ENCODE measurements at places on chromosomes 2 and 18. TPM values are rescaled to one million over a fixed set of nuclear protein-coding genes. Genes with fewer than 3 reads are reported as not detected.

DNA sequence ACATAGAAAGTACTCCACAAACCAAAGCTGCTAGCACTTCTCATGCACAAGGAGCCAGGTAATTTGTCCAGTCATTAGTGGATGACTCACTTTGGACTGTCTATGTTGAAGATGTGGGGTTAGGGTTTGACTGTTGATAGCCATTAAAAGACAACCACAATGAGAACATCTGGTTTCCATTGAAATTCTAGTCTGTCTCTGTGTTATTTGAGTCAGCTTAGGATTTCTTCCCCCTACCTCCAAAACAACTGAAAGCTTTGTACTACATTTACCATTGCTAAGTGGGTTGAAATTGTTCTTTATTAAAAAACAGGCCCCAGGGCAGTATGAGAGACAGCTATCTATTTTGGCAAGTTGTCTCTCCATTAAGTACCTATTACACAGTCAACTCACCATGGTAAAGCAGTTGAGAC, 50.2 kb upstream of the ANKRD44 start:
- DNase-seq = no peak
- H3K4me3 ChIP-seq = no peak overlapping the region
- H3K27ac ChIP-seq = no peak overlapping the region
- no peaks in the 10 kb centered on the region for H3K4me1 ChIP-seq
- H3K36me3 ChIP-seq = no peaks in the 10 kb centered on the region

DNA sequence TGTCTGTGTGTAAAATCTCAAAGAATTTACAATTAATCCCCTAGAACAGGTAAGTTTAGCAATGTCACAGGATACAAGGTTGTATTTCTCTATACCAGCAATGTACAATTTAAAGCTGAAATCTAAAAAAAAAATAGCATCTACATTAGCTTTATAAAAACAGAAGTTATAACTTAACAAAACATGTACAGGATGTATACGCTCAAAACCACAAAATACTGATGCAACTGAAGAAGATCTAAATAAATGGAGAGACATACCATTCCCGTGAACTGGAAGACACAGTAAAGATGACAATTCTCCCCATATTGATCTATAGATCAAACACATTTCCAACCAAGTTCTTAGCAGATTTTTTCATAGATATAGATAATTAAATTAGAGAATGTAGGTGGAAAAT, 17.5 kb upstream of the RANBP2 start:
- H3K4me1 ChIP-seq = no peaks in the 10 kb centered on the region
- no peak for DNase-seq

DNA sequence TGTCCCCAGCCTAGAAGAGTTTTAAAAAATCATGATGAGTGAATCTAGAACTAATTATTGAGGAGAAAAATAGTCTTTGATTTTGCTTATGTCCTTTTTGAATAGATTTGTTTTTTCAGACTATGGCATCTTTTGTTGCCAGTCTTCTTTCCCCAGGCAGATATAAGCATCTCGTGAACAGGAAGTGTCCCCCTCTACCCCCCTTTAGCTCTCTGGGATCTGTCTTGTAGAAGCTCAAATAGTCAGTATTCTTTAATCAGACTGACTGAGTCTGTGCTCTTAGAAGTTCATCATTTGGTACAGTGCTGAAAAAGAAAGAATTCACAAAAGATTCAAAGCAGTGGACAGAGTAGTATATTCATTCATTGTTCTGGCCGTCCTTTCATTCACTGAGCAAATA, 10.4 kb downstream of the PRKCE start:
- no peak for DNase-seq
- H3K27ac ChIP-seq = no peak overlapping the region
- H3K4me1 ChIP-seq = peaks cover 6% of the 10 kb centered on the region

DNA sequence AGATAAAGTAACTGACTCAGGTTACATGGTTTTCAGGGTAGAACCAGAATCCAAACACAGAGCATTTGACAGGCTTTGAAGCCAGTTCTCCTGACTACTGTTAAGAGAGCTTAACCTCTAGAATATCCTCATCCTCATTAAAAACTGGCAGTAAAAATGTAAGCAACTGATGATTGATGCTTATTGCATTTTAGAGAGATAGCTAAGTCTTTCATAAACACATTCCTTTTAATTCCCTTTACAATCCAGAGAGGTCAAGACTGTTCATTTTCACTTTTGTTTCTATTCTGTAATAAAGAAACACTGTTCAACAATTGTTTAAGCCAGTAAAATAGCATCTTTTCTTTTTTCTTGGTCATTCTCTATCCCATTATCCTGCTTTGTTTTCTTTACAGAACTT, 53.9 kb upstream of the RAB27B start:
- no peak overlapping the region for H3K27ac ChIP-seq
- H3K36me3 ChIP-seq = no peaks in the 10 kb centered on the region
- no peaks in the 10 kb centered on the region for H3K4me1 ChIP-seq
- no peak for DNase-seq

DNA sequence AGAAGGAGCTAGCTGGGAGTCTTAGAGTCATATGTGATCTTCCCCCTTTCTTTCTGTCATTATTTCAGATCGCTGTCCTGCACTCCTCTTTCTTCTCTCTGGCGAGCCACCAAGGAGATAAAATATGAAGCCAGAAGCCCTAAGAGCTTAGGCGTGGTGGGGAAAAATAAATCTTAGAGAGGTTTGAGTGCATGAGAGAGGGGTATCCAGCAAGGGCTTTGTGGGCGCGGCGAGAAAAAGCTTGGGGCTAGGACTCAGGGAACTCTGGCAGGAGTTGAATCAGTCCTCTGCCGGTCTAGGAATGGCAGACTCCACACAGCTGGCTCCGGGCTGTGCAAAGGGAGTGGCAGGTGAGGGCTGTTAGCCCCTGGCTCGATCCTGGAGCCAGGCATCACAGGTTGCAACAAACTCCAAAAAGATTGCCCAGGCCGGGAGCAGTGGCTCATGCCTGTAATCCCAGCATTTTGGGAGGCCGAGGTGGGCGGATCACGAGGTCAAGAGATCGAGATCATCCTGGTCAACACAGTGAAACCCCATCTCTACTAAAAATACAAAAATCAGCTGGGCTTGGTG, 20.1 kb upstream of the IGFBP5 start:
- H3K27me3 ChIP-seq = peaks cover 2% of the 10 kb centered on the region
- no peak overlapping the region for H3K27ac ChIP-seq
- no peak overlapping the region for H3K4me3 ChIP-seq

The TXNL1 gene
- total RNA-seq = 69.4 TPM

The NPHP1 gene
- 0.23 TPM for total RNA-seq

DNA sequence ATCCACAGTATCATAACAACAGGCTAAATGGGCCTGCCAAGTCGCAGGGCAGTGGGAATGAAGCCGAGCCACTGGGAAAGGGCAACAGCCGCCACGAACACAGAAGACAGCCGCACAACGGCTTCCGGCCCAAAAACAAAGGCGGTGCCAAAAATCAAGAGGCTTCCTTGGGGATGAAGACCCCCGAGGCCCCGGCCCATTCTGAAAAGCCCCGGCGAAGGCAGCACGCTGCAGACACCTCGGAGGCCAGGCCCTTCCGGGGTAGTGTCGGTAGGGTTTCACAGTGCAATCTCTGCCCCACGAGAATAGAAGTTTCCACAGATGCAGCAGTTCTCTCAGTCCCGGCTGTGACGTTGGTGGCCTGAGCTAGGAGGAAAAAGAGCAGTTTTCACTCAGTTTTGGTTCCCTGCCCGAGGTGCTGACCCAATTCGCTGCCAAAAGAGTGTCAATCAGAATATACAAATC, 32.2 kb downstream of the KCTD18 start:
- no peak overlapping the region for H3K4me3 ChIP-seq
- H3K27me3 ChIP-seq = no peaks in the 10 kb centered on the region
- no peak overlapping the region for H3K27ac ChIP-seq
- no peak for DNase-seq
- H3K36me3 ChIP-seq = peaks cover 2% of the 10 kb centered on the region

GRCh38 chr2:222360146-222360545, 61.3 kb upstream of the PAX3 start:
- H3K27me3 ChIP-seq = peaks cover 3% of the 10 kb centered on the region
- no peak for DNase-seq
- H3K36me3 ChIP-seq = no peaks in the 10 kb centered on the region
- no peak overlapping the region for H3K4me3 ChIP-seq
- no peaks in the 10 kb centered on the region for H3K4me1 ChIP-seq

- no peaks in the 10 kb centered on the region for H3K27me3 ChIP-seq
- no peaks in the 10 kb centered on the region for H3K36me3 ChIP-seq
- H3K4me1 ChIP-seq = no peaks in the 10 kb centered on the region
- DNase-seq = no peak
- 0 out of 2 replicates have a peak overlapping the region, but pooled peaks have one; percentile 22 for H3K27ac ChIP-seq
- H3K4me3 ChIP-seq = no peak overlapping the region
These were observed 9.5 kb downstream of the KCMF1 start for GRCh38 chr2:84980263-84980983.

The ZAP70 gene
- 2.9 TPM for total RNA-seq

The RGPD8 gene
- 6.5 TPM for total RNA-seq

- no peaks in the 10 kb centered on the region for H3K36me3 ChIP-seq
- H3K27ac ChIP-seq = no peak overlapping the region
- no peak for DNase-seq
- no peaks in the 10 kb centered on the region for H3K27me3 ChIP-seq
These were observed 403.1 kb downstream of the IRS1 start for GRCh38 chr2:226396541-226396940.

DNA sequence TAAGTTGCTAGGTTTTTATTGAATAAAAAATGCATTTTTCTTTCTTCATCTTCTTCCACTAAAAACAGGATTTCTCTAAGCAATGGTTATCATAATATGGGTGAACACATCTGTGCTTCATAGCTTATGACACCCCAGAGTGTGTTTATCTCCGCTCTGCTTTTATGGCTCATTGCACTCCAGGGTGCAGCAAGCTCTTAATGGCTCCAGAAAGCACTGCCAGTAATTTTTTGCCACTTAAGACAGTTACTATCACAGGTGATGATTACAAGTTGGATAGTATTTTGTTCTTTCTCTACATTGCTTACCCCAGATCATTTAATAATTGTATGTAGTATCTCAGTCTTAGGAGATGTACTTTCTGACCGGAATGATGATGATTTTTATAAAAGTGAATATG, 239.3 kb upstream of the CDH20 start:
- no peaks in the 10 kb centered on the region for H3K36me3 ChIP-seq
- no peak overlapping the region for H3K4me3 ChIP-seq
- H3K27ac ChIP-seq = no peak overlapping the region
- no peaks in the 10 kb centered on the region for H3K27me3 ChIP-seq
- no peak for DNase-seq

- no peaks in the 10 kb centered on the region for H3K36me3 ChIP-seq
- H3K4me1 ChIP-seq = no peaks in the 10 kb centered on the region
- H3K4me3 ChIP-seq = no peak overlapping the region
- no peak overlapping the region for H3K27ac ChIP-seq
These were observed 53.0 kb upstream of the ASAP2 start for GRCh38 chr2:9153643-9153980.

The GALNT14 gene
- 5.6 TPM for total RNA-seq

The MYO5B gene
- total RNA-seq = 4.4 TPM

DNA sequence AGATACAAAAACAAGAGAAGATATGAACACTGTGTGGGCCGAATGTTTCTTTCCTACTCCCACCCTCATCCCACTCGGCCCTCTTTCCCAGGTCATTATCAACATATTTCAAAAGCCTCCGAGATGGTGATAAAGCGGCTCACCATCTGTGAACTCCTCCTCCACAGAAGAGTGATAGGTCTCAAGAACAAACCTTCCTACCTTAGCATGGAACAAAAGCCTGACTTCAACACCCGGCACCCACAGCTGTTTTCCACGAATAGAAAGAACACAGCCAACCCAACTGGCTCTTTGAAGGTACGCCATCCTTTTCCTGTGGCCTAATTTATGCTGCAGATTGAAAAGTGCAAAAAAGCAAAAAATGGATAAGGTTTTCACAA, 28.8 kb downstream of the BCL2 start:
- no peak overlapping the region for H3K4me3 ChIP-seq
- H3K36me3 ChIP-seq = peaks cover 15% of the 10 kb centered on the region
- H3K27me3 ChIP-seq = no peaks in the 10 kb centered on the region
- no peak overlapping the region for H3K27ac ChIP-seq
- DNase-seq = no peak

The CYBRD1 gene
- total RNA-seq = 34.8 TPM

The ABCA12 gene
- 9.8 TPM for total RNA-seq

GRCh38 chr2:160317181-160318099, 117.4 kb upstream of the ITGB6 start:
- DNase-seq = no peak
- H3K4me3 ChIP-seq = no peak overlapping the region
- H3K4me1 ChIP-seq = no peaks in the 10 kb centered on the region
- H3K36me3 ChIP-seq = no peaks in the 10 kb centered on the region
- no peaks in the 10 kb centered on the region for H3K27me3 ChIP-seq
- no peak overlapping the region for H3K27ac ChIP-seq

The B3GNT2 gene
- 59.6 TPM for total RNA-seq

- no peak for DNase-seq
- no peak overlapping the region for H3K27ac ChIP-seq
- H3K36me3 ChIP-seq = no peaks in the 10 kb centered on the region
- H3K4me3 ChIP-seq = no peak overlapping the region
These were observed 141.1 kb downstream of the HRH4 start for GRCh38 chr18:24601585-24601984.

- H3K4me3 ChIP-seq = no peak overlapping the region
- H3K27ac ChIP-seq = no peak overlapping the region
- H3K36me3 ChIP-seq = no peaks in the 10 kb centered on the region
- H3K4me1 ChIP-seq = no peaks in the 10 kb centered on the region
- H3K27me3 ChIP-seq = no peaks in the 10 kb centered on the region
- no peak for DNase-seq
These were observed 218.6 kb downstream of the DYM start for GRCh38 chr18:49241852-49242251.

GRCh38 chr2:151987484-151987883, 111.4 kb downstream of the CACNB4 start:
- H3K27me3 ChIP-seq = no peaks in the 10 kb centered on the region
- no peaks in the 10 kb centered on the region for H3K4me1 ChIP-seq
- H3K36me3 ChIP-seq = no peaks in the 10 kb centered on the region
- no peak overlapping the region for H3K27ac ChIP-seq
- H3K4me3 ChIP-seq = no peak overlapping the region

The PRSS56 gene
- total RNA-seq = not detected

- no peak for DNase-seq
- H3K4me1 ChIP-seq = no peaks in the 10 kb centered on the region
- no peak overlapping the region for H3K4me3 ChIP-seq
These were observed 163.5 kb upstream of the NT5C1B start for GRCh38 chr2:18752667-18753422.

DNA sequence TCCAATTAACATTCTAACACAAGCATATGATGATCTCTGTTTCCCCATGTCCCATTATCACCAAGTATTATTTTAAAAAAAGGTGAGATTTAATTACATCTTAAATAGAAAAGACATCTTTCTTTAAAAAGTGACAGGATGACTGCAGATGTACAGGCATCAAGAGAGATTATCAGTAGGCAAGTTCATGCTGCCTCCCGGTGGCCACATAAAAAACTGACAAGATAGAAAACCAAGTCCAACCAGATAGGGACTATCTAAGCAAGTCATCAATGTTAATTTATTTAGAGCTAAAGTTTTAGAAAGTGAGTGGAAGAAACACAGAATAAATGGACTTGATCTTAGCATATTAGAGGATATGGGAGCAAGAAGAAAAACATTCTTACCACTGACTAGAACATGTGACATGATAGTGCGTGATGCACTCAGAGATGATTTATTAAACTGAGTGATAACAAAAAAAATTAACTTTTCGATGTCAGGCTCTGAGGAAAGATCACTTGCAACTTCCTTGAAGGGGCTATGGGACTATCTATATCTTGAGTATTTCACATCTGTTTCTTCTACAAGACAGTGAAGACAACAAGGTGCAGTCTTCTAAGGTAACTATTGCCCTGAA, 5.4 kb upstream of the TDRD15 start:
- no peaks in the 10 kb centered on the region for H3K36me3 ChIP-seq
- no peak overlapping the region for H3K4me3 ChIP-seq
- no peak for DNase-seq
- H3K27me3 ChIP-seq = no peaks in the 10 kb centered on the region
- no peak overlapping the region for H3K27ac ChIP-seq

The POLR1A gene
- 51.6 TPM for total RNA-seq
